ENCODE measurements at places on chromosomes 16 and 17.
A peak's percentile ranks its signal among the peaks of the same experiment; 100 is the strongest.

GRCh38 chr16:70705056-70705455 is 19.2 kb upstream of the MTSS2 start:
- DNase-seq = no peak

- DNase-seq = no peak
These were observed 16.6 kb upstream of the ATP6V0C start for GRCh38 chr16:2497116-2497630.

DNA sequence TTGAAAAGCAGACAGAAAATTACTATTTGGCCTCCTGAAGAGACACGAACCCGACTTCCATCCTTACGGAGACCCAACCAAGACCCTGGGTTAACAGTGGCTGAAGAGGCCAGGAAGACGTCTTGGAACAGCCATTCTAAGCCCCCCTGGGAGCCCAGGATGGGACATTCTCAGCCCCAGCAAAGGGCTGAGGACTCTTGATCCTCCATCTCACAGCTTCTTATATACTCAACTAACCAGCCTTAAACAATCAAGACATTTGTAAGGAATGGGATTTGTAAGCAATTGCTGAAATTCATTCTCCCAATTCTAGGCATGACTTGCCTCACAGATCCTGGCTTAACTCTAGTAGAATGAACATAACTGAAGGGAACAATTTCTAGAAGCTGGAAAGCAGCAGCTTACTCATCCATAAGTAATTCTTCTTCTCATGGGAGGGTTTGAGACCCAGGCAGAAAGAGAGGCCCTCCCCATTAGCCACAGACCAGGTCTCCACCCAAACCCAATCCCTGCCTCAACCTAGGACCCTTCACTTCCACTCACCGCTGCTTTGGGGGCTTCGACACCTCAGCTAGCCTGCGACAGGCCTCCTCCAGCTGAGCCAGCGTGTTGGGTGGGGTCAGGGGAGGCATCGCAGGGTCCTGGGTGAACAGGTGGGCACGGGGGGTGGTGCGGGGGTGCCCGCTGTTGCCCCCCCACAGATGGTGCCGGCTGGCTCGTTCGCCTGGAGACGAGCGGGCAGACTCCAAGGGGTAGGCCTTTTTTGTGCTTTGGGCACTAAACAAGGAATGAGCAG is 25.5 kb downstream of the AXIN2 start:
- DNase-seq = no peak

DNA sequence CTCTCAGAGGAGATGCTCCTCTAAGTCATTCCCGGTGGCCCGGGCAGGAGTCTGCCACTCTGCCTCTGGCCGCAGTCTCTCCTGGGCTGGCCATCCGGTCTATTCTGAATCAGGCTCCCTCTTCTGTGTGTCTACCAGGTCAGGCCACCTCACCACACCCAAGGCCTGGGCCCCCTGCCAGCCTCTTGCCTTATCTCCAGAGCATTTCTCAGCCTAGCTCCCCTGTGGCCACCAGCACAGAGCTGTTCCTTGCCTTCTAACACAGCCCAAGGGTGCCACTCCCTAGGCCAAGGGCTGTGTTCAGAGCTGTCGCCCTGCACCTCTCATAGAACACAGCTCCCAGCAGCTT is 55.3 kb downstream of the MYO18A start:
- no peak for DNase-seq

DNA sequence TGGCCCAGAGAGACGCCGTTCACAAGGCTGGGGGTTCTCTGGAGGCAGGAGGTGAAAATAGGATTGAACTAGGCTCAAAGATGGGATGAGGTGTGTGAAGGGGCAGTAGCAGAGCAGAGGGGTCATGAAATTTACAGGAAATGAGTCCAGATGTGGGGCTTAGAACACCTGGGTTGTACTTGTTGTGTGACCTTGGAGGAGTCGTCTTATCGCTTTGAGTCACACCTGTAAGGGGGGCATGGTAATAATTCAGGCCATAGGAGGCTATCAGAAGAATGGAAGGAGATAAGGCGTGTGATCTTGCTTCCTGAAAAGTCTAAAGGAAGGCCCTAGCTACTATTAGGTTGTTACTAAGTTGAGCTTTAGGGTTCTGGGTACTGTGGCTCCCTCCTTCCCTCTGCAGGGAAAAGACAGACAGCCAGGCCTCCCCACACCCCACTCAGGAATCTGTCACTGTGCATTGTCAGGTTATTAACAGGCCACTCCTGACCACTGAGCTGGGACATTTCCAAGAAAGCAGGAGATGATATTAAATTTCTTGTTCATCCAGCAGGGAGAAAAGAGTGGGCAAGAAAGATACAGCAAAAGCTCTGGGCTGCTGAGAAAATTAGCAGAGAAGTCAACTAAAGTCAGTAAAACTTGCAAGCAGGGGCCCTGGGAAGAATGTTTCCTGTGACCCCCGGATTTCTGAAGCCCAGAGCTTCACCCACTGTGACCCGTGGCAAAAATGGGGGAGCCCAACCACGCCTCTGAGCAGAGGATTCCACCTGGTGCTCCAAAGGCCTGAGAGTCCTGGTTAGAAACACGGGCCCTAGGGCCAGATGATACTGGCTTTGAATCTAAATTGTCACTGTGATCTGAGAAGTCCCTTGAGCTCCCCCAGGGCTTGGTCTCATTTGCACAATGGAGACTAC is 6.0 kb upstream of the CDC42EP4 start:
- DNase-seq = peak; percentile 61

- peak; percentile 97 for DNase-seq
These were observed at the start of gene KCNAB3 for GRCh38 chr17:7929158-7930023. TSS of gene KCNAB3 (minus strand) at chr17:7929856. CDS start at chr17:7929435, 421 bp downstream.

DNA sequence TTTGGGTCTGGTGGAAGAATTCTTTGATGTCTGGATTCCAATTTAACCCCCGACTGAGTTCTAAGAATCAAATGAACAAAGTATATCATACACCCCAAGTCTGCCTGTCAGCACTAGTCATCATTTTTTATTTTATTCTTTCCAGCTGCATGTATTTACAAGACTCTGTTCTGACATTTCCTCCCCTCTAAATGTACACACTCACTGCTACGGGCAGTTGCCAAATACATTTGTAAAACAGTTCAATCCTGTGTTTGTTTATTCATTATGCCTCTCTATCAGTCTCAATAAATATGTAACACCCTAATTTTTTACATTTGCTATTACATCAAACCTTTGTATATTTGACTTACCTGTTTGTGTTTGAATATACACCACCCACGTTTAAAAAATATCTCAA is 422.3 kb upstream of the PSMD7 start:
- DNase-seq = no peak

GRCh38 chr16:85850344-85850880 is 48.5 kb upstream of the IRF8 start:
- peak; percentile 38 for DNase-seq

- DNase-seq = peak; percentile 75
These were observed 13.7 kb downstream of the RARA start for GRCh38 chr17:40322358-40323315.

GRCh38 chr17:29384901-29385300 is 5.3 kb upstream of the TAOK1 start:
- no peak for DNase-seq

- no peak for DNase-seq
These were observed 194.9 kb upstream of the CDH11 start for GRCh38 chr16:65316808-65317207.

DNA sequence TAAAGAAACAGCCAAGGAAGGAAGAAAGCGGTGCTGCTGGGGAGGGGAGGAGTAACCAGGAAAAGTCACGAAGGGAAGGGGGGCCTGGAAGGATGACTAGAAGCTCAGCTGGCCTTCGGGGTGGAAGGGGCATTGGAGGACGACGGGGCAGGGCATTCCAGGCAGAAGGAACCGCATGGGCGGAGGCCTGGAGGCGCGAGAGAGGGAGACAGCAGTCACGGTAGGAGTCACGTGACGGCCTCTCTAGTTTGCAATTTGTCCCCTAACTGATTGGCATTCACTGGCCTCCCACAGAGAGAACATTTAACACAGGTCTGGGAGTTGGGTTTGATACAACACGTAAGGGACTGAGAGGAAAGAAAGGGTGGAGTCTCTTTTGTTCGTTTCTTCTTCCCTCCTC is 63.9 kb downstream of the RTN4RL1 start:
- peak; percentile 97 for DNase-seq

- DNase-seq = peak; percentile 23
These were observed 28.6 kb upstream of the PIK3R6 start for GRCh38 chr17:8896087-8896486.
